Dermis microvascular lymphatic vessel endothelial cell (primary cell): ENCODE measurements at places on chromosomes 3 and 15.

- no peak for DNase-seq
Observed at GRCh38 chr15:50825946-50826345, 60.4 kb upstream of the SPPL2A start.

GRCh38 chr3:26012241-26012745, 222.4 kb downstream of the OXSM start:
- DNase-seq, result no peak

DNA sequence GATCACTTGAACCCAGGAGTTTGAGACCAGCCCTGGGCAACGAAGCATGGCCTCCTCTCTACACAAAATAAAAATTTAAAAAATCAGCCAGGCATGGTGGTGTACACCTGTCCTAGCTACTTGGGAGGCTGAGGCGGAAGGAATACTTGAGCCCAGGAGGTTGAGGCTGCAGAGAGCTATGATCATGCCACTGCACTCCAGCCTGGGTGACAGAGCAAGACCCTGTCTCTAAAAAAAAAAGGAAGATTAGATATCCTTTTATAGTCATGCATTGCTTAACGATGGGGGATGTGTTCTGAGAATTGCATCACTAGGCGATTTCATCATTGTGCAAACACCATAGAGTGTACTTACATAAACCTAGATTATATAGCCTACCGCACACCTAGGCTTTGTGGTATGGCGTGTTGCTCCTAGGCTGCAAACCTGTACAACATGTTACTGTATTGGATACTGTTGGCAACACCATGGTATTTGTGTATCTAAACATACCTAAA, 12.6 kb downstream of the ALAS1 start:
- DNase-seq, result no peak

GRCh38 chr15:58331560-58331912, 100.3 kb upstream of the LIPC start:
- no peak for DNase-seq

GRCh38 chr3:182795389-182795782, 2.1 kb downstream of the ATP11B start:
- DNase-seq, result peak; percentile 28

GRCh38 chr15:58924327-58924726, 9.2 kb downstream of the SLTM start:
- DNase-seq, result no peak

GRCh38 chr3:145422556-145422955, 738.4 kb downstream of the PLOD2 start:
- DNase-seq, result no peak

DNA sequence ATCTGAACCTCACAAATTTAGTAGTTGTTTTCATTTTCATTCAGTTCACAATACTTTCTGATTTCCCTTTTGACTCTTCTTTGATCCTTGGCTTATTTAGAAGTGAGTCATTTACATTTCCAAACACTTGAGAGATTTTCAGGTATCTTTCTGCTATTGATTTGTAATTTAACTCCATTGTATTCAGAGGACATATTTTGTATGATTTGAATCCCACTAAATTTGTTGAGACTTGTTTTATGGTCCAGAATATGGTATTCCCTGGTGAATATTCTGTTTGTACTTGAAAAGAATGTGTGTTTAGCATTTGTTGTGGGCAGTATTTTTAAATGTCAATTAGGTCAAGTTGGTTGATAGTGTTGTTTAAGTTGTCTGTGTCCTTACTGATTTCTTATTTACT, 29.6 kb downstream of the FAN1 start:
- DNase-seq, result no peak

DNA sequence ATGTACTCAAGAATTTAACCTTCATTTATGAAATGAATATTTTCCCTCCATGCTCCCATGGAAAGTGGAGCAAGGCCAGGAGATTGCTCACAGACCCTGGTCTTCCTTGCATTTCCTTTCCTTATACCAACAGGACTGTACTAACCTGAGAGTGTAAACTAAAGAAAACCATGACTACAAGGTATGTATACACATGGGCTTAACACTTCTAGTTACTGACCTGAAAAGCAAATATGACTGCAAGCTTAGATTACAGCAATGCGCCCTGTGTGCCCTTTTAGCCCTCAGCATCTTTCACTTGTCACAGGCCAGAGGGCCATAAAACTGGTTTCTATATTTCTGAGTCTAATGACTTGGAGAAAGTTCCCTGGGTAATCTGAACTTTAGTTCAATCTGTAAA, 52.1 kb downstream of the NEK10 start:
- no peak for DNase-seq

DNA sequence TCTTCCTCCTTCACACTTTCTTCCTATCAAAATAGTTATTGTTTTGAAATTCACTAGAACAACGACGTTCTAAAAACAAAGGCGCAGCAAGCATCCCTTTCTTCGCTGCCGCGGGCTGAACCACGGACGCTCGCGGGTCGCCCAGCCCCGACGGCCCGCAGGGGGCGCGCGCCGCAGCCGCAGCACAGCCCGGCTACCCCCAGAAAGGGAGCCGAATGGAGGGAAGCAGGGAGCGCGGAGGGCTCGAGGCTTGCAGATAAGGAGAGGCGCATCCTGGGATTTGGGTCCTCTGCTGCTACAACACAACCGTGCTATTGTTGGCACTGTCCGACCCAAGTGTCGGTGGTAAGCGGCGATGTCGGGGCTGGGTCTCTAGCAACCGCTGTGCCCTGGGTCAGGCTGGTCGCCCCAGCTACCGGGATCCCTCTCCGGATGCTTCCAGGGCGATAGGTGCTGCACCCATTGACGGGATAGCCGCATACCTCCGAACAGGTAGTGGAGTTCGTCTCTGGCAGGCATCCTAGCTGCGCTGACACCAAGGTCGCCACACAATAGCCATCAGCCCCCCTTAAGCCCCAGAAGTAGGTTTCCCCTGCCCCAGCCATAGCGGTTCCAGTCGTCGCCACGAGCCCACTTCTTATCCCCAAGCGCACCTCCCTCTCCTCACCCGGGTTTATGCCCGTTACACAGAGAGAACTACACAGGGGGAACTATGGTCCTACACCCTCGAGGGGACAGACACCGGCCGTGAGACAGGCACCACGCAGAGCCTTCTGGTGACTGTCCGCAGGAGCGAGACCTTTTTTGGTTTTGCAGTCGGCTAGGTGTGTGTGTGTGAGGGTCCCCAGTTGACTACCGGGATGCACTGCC, 6.0 kb downstream of the ONECUT1 start:
- DNase-seq, result no peak

DNA sequence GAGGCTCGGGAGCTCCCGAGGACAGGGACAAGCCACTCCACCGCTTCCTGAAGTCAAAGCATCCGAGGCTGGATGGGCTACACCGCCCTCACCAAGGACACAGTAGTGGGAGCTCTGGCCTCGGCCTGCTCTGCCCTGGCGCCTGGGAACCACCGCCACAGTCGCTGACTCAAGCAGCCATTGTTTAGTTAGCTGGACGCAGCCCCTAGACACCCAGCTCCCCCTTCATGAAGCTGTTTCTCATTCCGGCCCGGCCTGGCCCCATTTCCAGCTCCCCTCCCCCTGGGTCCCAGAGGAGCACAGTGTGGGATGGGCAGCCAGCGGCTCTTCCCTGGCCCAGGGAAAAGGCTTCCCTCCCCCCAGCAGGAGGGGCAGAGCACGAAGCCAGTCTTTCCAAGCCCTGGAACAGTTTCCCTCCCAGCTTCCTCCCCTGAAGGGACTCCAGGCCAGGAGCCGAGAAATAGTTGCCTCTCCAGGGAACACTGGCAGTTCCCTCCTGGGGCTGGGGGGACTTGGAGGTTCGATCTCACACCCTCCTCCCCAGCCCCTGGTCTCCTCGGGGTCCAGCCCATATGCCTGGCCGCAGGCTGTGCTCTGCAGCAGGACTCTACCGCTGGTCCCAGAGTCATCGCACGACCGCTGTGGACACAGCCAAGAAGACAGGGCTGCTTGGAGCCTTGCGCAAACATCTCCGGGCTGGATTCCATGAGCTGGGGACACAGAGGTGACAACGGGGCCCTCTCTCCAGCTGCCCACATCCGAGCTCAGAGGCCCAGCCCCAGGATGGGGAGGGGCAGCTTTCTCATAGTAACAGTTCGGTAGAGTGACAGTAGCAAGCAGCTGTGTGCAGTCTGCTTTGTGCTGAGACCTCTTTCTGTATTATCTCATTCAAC, 10.0 kb downstream of the PLXND1 start:
- peak; percentile 90 for DNase-seq

GRCh38 chr3:18224426-18224825, 200.7 kb downstream of the SATB1 start:
- no peak for DNase-seq

- no peak for DNase-seq
Observed at GRCh38 chr15:31471731-31472430, 145.2 kb downstream of the KLF13 start.

- DNase-seq, result peak; percentile 43
Observed at GRCh38 chr15:68644083-68644904, 65.5 kb downstream of the CORO2B start.

- DNase-seq, result no peak
Observed at GRCh38 chr15:71294251-71294910, 179.1 kb downstream of the THSD4 start.

DNA sequence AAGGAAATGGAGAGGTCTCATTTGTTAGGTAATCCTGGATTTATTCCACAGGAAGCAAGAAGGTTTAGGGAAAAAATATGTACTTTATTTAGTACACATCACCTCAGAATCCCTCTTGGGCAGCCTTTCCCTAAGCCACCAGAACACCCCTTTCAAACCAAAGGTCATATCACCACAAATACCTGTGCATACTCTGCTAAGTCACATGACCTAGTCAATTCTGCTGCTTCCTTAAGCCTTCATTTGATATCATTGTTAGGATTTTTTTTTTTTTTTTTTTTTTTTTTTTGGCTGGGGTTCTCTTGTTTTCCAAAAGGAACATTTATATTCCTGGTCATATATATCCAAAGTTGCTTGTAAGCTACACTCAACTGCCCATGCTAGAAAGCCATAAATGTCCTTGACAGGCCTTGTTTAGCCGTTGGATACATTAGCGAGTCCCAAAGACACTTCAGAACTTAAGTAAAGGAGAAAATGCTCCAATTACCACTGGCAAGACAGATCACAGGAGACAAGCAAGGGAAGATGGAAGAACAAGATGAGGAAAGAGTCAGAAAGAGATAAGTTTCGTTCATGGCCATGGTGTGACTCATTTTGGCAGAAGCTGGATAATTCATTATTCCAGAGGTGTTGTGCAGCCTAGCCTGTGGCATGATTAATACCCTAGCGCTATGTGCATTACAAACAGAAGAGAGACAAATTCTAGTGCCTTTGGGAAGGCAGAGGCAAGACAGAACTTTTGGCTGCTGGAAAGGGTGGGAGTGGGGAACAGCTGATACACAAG, 155.6 kb upstream of the SLC2A2 start:
- no peak for DNase-seq

- no peak for DNase-seq
Observed at GRCh38 chr3:196354132-196354531, 15.9 kb upstream of the TM4SF19 start.

GRCh38 chr3:56366641-56367162, 101.6 kb downstream of the ERC2 start:
- no peak for DNase-seq

DNA sequence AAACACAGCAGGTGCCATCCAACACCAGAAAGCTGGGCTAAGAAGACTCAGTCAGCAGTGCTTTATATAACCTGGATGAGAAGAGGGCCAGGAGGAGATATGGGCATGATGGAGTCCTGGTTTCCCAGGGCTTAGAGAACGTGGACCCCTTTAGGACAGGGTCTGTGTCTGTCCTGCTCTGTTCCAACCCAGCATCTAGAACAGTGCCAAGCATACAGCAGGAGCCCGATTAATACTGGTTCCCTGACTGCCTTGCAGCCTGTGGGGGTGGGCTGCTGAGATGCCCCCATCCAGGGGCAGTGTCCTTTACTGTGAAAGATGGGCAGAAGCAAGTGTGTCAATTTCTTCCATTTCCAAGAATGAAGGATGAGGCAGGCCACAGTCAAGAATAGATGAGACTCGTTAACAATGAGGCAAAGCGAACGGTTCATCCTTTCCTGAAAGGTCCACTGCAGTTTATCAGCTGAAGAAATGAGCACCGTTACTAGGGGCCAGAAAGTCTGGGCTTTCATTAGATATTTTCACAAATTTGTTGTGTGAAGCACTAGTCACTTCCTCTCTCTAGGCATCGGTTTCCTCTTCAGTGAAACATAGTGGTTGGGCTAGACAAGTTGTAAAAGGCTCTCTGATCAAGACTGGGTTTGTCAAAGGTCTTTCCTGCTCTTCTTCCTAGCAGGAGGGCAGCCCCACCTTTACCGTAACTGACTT, 72.0 kb upstream of the HERC1 start:
- DNase-seq, result peak; percentile 59

DNA sequence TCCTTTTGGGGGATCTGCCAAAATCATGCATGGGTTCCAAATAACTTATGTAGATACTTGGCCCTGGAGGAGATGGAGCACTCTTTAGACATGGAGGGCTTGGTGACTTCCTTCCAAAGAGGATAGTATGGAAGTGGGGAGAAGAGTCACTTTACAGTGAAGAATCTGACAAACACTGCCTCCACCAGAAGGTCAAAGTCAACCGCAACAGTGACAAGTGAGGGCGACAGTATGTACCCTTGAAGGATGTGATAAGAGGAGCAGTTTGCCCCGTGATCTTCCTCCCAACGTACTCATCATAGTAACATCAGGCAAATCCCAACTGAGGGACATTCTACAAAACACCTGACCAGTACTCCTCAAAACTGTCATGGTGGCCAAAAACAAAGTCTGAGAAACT, 62.0 kb downstream of the LMCD1 start:
- no peak for DNase-seq

GRCh38 chr3:111846717-111847116, 12.3 kb upstream of the PHLDB2 start:
- peak; percentile 86 for DNase-seq

DNA sequence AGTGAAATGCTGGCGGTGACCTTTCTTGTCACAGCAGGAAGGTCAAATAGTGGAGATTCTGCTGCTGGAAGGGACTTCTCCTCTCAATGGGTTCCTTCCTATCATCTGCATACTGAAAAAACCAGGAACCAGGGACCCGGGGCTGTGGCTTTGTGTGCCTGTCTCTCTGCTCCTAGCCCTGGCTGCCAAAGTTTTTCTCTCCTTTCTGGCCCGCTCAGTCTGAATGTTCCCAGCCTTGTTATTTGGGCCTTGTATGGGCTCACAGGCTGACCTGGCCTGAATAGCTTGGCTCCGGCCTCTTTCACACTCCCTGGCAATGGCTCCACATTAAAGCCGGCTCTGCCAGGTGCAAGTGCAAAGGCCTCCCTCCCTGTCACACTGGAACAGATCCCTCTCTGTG, 94.7 kb downstream of the LRIG1 start:
- no peak for DNase-seq

GRCh38 chr3:73548436-73548835, 76.3 kb downstream of the PDZRN3 start:
- DNase-seq, result no peak

DNA sequence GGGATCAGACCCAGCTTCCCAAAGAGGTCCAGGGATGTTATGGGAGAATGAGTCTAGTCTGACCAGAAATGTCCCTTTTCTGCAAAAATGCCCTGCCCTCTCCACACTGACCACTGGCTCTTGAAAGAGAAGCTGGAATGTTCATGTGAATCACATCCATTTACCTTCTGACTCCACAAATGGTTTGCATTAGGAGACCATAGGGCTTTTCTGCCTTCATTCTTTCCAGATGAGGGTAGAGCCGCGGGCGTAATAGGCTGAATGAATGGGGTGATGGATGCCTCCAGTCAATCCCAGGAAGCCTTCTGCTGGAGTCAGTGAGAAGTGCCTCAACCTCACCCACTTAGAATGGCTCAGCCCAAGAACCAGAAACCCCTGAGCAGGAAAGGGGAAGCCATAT, 47.2 kb upstream of the IREB2 start:
- DNase-seq, result no peak

- DNase-seq, result peak; percentile 94
Observed at GRCh38 chr3:33392703-33393125, 47.5 kb downstream of the UBP1 start.
